Effector memory CD4-positive, alpha-beta T cell (primary cell): ENCODE measurements at places on chromosomes 1 and 21.

DNA sequence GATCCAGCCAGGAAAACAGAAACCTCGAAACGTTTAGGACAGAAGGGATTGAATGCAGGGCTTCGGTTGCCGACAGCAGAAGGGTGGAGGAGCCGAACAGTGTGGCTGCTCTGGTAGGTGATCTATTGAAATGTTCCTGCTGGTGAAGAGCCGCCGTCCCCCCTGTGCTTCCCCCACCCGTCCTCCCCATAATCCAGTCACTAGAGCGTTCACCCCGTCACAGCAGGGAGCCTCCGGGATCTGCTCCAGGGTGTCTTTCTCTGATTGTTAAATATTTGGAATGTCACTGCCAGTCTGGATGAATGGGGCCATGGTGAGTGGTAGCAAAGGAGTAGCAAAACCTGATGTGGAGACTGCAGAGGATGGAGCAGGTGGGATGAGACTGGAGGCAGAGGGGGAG lies 255.1 kb upstream of the CSF3R start:
- no peak for DNase-seq

- no peak for DNase-seq
Observed at GRCh38 chr1:11676386-11677103, 4.4 kb downstream of the MAD2L2 start.

DNA sequence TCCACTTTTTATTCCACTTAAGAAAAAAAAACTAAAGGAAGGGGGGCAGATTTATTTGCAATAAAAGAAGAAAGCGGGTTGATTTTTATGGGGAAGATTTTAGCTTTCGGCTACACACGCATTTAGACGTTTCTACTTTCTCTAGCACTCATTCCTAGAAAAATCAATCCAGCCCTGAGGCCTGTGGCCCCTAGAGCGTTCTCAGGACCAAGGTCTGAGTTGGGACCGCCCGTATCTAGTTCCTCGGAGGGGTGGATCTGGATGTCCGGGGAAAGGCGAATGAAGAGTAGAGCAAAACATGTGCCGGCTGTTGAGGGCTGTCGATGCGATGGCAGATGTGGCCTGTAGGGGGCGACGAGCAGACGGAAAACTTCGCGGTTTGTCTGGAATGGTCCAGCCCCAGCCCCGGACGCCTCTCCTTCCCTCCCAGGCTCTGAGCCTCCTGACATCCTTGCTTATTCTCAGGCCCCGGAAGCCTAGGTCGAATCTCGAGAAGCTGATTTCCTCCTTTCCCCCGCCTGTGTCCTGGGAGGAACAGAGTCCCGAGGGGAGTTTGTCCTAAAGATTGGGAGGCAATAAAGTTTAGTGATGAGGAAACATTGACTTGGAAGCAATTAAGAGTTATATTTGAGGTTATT lies 5.2 kb downstream of the FOXD3 start:
- no peak for DNase-seq

GRCh38 chr21:25895565-25896205 lies 160.9 kb downstream of the GABPA start:
- no peak for DNase-seq

- no peak for DNase-seq
Observed at GRCh38 chr1:32063261-32063681, 9.5 kb upstream of the TMEM39B start.

GRCh38 chr1:87505391-87505983 lies 176.8 kb downstream of the LMO4 start:
- DNase-seq, result no peak

GRCh38 chr1:171969226-171969625 lies 127.9 kb downstream of the DNM3 start:
- no peak for DNase-seq

DNA sequence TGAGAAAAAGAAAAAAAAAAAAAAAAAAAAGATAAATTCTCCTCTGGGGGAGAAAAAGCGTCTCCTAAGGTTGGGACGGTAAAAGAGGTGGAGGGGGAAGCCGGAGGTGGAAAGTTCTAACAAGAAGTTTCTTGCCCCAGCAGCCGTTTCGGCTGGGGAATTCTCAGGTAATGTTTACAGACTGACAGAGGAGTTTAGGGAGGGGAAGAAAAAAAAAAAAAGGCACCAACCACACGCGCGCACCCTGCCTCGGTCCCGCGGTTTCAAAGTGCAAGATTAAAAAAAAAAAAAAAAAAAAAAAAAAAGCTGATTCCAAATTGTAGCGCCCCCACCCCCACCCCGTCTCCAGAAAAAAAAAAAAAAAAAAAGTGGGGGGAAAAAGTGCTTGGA lies 504 bp downstream of the DHRS3 start:
- DNase-seq, result peak; percentile 47

GRCh38 chr1:235776396-235776795 lies 90.3 kb downstream of the LYST start:
- DNase-seq, result no peak

- no peak for DNase-seq
Observed at GRCh38 chr1:2948001-2948750, 73.1 kb upstream of the ACTRT2 start.

GRCh38 chr1:117757668-117758067 lies 151.8 kb downstream of the TENT5C start:
- no peak for DNase-seq

- no peak for DNase-seq
Observed at GRCh38 chr1:180309338-180309737, 79.3 kb downstream of the LHX4 start.

GRCh38 chr1:100441146-100441545 lies 88.8 kb downstream of the CDC14A start:
- DNase-seq, result no peak

DNA sequence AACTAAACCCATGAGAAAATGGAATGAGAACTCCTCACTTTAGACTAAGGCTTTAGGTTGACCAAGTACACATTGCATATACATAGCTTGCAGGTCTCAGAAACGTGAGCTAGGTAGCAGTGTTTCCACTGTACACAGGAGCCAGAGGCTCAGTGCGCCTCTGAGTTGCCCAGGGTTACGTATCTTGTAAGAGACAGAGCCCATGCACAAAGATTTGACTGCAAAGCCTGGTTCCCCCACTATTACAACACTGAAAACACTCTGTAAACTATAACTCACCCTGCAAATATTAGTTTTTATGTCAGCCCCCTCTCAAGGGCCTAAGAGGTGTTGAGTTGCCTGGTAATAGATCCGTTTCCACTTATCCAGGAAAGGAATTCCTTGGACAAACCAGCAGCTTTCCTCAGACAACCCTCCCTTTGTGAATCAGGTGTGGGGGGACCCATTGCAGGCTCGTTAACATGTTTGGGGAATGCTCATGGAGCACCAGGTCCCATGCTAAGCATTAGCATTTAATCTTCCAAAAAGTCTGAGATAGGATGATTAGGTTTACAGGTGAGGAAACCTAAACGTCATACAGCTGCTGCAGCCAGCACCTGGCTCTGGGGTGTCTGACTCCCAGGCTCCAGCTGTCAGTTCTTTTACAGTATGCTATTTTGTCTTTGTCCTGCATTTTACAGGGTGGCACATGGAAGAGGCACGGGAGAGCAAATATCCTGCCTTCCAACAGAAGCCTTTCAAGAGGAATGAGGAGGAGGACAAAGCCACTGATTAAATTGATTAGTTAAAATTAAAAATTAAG lies 25.7 kb downstream of the TENT5C start:
- no peak for DNase-seq

- no peak for DNase-seq
Observed at GRCh38 chr1:3275471-3276340, 178.8 kb upstream of the ARHGEF16 start.
